WTC11 (cell line): ENCODE measurements at places on chromosomes 5 and 9. TPM values are rescaled to one million over a fixed set of nuclear protein-coding genes. Genes with fewer than 3 reads are reported as not detected.

GRCh38 chr5:142810743-142811290, 40.6 kb downstream of the ARHGAP26 start:
- no peak for DNase-seq

DNA sequence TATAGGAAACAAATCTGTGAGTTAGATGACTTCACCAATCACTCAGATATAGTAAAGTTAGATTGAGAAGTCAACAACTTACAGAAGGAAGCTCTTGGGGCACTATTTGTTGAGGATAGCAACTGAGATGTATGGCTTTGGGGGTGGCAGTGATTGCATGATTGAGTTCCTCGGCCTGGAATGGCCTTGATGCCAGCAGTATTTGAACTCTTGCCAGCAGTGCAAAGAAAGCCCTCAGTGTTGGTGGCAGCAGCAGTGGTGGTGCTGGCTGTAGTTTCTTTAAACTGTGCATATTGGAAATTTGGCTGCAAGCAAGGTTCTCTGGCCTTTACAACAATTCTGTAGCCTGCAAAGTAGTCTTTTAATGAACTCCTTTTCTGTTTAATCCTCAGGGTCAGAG, 41.4 kb upstream of the PJA2 start:
- no peak for DNase-seq

The PCDHGA4 gene
- total RNA-seq, result 3.4 to 3.9 TPM (median 3.5 TPM) in 3 replicates

DNA sequence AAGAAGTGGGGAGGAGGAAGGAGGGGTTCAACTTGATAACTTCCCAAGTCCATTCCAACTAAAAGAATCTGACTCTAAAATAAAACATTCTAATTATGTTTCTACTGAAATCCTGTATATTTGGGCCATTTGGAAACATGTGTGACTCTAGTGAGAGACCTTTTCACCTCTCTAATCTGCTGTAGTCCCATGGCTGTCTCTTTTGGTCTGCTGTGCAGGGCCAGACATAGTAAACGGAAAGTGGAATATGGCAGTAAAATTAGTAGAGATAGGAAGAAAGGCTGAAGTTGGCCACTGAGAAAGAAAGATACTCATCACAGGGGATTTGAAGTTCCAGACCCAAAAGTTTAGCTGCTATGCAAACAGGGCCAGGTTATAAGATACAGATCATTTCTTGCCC, 15.9 kb downstream of the RFX3 start:
- DNase-seq, result no peak

The PGM5 gene
- 0.11 to 0.16 TPM (median 0.13 TPM) in 3 replicates for total RNA-seq

The RALGPS1 gene
- 26.1 to 28.5 TPM (median 27.4 TPM) in 3 replicates for total RNA-seq

- DNase-seq, result peak; percentile 38
These were observed 19.7 kb downstream of the DNAJA1 start for GRCh38 chr9:33044677-33045282.

- no peak for DNase-seq
These were observed 212.5 kb downstream of the GAS1 start for GRCh38 chr9:86734771-86735170.

The C9 gene
- total RNA-seq, result 0.07 to 0.25 TPM (median 0.21 TPM) in 3 replicates

GRCh38 chr9:134516464-134516863, 125.1 kb upstream of the COL5A1 start:
- no peak for DNase-seq

GRCh38 chr9:76756941-76757673, 7.1 kb upstream of the PCA3 start:
- no peak for DNase-seq

DNA sequence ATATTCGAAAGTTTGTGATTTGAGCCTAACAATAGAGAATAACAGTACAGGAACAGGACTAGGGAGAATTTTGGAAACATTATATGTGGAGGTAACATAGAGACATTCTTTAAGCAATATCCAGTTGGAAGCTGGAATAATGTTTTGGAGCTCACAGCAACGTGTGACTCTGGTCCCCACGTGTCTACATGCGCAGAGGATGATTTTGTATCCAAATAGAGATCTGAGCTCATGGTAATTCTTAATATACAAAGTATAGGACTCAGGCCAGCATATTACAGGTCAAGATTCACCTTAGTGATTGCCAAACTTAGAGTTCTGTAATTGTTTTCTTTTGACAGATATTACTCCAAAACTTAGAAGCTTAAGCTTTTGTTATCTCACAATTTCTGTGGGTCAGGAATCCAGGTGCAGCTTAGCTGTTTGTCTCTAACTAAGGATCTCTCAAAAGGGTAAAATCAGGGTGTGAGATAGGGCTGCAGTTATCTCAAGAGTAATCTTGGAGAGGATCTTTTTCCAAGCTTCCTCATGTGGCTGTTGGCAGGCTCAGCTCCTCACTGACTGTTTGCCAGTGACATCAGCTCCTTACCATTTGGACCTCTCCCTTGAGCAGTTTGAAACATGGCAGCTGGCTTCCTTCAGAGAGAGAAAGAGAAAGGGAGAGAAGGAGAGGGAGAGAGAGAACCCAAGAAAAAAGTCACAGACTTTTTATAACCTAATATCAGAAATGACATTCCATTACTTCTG, 272.0 kb upstream of the ZNF462 start:
- no peak for DNase-seq

GRCh38 chr5:126961702-126962101, 68.7 kb downstream of the MARCHF3 start:
- DNase-seq, result no peak

The LCN2 gene
- total RNA-seq, result 1.0 to 3.0 TPM (median 1.3 TPM) in 3 replicates

DNA sequence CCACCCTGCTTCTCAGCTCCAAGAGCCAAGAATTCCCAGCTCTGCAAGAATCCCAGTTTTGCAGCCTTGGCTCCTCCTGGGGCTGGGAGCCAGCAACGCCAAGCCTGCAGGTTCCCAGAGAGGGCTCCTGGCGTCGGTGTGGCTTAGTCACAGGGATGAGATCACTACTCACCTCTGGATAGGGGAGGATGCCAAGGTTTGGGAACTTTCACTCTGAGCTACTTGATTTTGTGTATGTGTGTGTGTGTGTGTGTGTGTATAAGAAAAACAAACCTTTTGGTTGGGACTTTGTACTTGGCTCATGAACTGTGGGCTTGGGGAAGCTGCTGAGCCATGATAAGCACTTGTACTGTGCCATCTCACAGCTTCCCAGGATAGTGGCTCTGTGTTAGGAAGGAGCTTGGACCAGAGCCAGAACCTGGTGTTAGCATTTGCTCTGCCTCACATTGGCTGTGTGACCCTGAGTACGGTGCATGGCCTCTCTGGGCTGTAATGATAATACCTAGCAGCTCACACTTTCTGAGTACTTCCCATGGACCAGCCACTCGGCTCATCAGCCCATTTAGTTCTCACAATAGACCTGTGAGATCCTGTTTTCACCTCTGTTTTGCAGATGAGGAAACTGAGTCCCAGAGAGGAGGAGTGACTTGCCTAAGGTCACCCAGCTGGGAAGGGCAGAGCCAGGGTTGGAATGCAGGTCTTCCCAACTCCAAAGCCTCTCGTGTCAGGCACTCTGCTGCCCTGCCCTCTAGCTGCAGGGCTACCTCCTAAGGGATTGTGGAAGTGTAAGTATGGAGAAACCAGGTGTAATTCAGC, 41.4 kb upstream of the DAB2IP start:
- no peak for DNase-seq
